ENCODE measurements at places on chromosomes 6 and 20. TPM values are rescaled to one million over a fixed set of nuclear protein-coding genes. Genes with fewer than 3 reads are reported as not detected.

DNA sequence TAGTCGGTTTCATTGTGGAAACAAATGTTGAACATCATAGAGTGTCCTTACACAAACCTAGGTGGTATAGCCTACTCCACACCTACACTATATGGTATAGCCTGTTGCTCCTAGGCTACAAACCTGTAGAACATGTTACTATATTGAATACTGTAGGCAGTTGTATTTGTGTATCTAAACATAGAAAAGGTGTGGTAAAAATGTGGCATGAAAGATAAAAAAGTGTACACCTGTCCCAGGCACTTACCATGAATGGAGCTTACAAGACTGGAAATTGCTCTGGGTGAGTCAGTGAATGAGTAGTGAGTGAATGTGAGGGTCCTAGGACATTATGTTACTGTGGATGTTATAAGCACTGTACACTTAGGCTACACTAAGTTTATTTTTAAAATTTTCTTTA is 103.0 kb downstream of the ZFAND3 start:
- no peak for DNase-seq

DNA sequence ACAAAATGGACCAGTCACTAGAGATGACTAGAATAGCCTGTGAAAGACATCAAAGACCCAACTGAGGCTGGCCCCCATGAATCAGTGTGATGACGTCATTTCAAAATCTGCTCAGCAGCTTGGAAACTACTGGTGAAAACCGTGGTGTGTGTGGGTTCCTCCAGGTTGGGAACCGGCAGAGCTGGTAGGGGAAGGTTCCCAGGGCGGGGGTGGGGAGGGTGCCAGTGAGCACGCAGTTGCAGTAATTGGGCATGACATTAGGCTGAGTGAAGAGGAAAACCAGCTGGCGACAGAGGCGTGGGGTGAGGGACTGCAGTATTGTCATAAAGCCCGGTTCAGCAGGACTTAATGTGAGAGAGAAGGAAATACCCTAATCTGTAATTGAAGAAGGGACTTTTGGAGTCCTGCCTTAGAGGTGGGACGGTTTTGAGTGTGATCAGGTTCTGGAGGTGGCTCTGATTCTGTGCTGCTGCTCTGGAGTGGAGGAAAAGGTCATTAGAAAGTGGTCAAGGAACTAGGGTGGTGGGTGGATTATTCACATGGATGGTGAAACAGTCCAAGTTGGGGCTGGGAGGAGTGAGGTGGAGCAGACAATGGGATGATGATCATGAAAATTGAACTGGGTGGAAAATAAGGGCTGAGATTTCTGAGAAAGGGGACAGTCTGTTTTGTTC is 52.0 kb upstream of the MTHFD1L start:
- peak; percentile 74 for DNase-seq

GRCh38 chr20:51650685-51651134 is 108.2 kb upstream of the NFATC2 start:
- DNase-seq, result peak; percentile 60

GRCh38 chr6:145015739-145016558 is 719.4 kb downstream of the EPM2A start:
- peak; percentile 97 for DNase-seq

- DNase-seq, result no peak
Measured at GRCh38 chr6:136250686-136251008, 536 bp upstream of the MTFR2 start.

- DNase-seq, result peak; percentile 84
Measured at GRCh38 chr20:4957939-4958362, 43.4 kb downstream of the SLC23A2 start.

- DNase-seq, result peak; percentile 11
Measured at GRCh38 chr20:728256-728944, 39.9 kb downstream of the SLC52A3 start.

GRCh38 chr20:5046656-5047339 is 45.5 kb upstream of the SLC23A2 start:
- DNase-seq, result no peak

Gene FOXS1
- not detected for total RNA-seq

Gene PACRG
- total RNA-seq, result 0.66 TPM

Gene HLA-DPA1
- 1.0 TPM for total RNA-seq

Gene TNF
- not detected for total RNA-seq

Gene TUBB
- total RNA-seq, result 551 TPM
